Left ventricle myocardium inferior (tissue), 1 donor: ENCODE measurements at places on chromosomes 12 and 14. TPM values are rescaled to one million over a fixed set of nuclear protein-coding genes. Genes with fewer than 3 reads are reported as not detected.

GRCh38 chr12:87922736-87923135 is 106.5 kb downstream of the C12orf50 start:
- no peak for DNase-seq

DNA sequence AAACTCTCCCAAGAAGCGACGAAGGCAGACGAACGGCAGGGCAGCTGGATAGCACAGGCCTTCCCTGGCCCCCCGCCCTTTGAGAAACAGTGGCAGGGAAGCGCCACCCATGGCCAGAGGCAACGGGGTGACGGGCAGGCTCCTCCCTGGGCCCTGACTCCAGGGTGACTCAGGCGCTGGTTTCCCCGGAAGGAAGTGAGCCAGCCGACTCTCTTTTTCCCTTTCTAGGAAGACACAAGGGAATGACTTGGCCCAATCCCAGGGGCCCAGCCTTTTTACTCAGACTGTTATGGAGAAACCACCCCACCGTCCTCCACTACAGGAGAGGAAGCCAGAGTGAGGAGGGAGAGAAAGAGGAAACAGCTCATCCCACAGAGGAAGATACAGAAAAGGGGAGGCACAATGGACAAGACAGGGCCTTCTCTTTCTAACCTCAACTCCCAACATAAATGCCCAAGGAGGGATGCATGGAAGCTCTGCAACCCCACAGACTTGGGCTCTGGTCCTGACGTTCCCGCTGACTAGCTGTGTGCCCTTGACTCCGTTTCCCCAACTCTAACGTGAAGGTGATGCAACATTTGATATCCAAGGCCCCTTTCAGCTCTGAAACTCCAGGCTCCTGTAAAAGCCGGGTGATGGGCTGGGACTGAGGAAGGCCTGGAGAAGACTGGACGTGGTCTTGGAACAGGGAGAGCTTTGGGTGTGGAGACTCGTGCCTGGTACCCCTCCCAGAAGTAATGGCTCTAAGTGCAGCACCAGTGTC is 27.9 kb downstream of the ACTN1 start:
- peak; percentile 80 for DNase-seq

GRCh38 chr12:88897723-88898122 is 317.5 kb upstream of the KITLG start:
- no peak for DNase-seq

DNA sequence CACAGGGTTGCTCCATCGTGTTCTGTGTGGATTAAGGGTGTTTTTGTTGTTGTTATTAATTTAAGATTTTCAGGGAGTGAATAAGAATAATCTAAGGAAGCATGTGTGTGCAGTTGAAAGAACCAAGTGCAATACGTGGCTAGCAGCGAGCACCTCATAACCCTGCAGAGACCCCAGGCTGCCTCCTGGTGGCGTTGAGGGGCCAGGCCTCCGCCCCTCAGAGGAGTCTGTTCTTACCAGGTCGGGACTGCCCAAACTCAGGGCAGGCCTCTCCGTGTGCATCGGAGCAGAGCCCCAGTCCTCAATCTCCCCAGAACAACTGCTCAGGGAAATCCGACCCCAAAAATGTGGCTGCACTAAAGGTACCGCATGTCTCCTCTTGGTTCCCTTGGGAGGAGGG is 36.8 kb downstream of the IL31 start:
- DNase-seq: no peak

GRCh38 chr14:45247427-45247826 is 5.6 kb downstream of the MIS18BP1 start:
- DNase-seq: no peak

DNA sequence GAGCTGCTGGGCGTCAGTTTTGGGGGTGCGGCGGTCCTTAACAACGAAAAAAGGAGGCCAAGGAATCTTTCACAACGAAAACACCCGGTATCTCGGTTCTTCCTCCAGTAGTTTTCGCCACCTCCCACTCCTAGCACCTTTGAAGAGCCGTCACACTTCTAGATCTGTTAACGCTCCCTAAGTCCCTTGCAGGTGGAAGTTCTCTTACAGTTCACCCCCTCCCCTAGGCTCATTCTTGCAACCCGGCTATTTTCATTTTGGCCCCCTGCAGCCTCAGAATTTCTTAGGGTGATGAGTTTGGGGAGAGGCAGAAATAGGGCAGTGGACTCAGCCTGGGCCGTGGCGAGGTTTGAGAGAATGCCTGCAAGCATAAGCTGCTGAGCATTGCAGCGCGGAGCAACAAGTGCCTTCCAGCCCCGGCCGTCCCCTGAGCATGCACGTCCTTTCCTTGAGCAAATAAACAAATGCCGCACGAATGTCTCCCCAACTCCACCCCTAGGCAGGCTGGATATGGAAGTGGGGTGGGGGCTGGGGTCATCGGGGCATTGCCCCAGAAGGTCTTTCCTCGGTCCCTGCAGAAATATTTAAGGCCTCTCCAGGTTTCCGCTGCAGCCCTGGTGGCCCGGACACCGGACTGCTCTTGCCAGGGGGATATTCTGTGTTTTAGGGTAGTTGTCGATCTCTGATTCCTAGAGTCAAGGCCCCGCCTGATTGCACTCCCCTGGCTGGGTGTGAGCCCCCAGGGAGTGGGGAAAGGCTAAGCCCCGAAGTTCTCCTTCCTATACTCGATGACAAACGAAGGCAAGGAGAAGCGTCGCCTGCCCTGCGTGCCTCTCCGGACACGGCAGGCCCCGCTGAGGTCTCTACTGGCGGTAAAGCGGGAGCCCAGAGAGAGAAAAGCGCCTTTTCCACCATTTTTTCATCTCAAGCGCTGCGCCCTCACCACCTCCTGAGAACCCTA is 1.6 kb downstream of the RFX4 start:
- no peak for DNase-seq

GRCh38 chr12:39912211-39912980 is 193.5 kb downstream of the SLC2A13 start:
- peak; percentile 32 for DNase-seq

GRCh38 chr12:52860102-52860823 is 11.5 kb upstream of the KRT78 start:
- no peak for DNase-seq

GRCh38 chr14:88488081-88488480 is 66.7 kb downstream of the PTPN21 start:
- DNase-seq: no peak

GRCh38 chr12:2960390-2960956 is 1.3 kb downstream of the TEAD4 start:
- DNase-seq: no peak

GRCh38 chr12:13900718-13901117 is 80.7 kb downstream of the GRIN2B start:
- DNase-seq: no peak

GRCh38 chr12:70849265-70849960 is 71.1 kb downstream of the PTPRR start:
- no peak for DNase-seq

- peak; percentile 59 for DNase-seq
Measured at GRCh38 chr12:109518820-109519665, 41.6 kb downstream of the UBE3B start.

DNA sequence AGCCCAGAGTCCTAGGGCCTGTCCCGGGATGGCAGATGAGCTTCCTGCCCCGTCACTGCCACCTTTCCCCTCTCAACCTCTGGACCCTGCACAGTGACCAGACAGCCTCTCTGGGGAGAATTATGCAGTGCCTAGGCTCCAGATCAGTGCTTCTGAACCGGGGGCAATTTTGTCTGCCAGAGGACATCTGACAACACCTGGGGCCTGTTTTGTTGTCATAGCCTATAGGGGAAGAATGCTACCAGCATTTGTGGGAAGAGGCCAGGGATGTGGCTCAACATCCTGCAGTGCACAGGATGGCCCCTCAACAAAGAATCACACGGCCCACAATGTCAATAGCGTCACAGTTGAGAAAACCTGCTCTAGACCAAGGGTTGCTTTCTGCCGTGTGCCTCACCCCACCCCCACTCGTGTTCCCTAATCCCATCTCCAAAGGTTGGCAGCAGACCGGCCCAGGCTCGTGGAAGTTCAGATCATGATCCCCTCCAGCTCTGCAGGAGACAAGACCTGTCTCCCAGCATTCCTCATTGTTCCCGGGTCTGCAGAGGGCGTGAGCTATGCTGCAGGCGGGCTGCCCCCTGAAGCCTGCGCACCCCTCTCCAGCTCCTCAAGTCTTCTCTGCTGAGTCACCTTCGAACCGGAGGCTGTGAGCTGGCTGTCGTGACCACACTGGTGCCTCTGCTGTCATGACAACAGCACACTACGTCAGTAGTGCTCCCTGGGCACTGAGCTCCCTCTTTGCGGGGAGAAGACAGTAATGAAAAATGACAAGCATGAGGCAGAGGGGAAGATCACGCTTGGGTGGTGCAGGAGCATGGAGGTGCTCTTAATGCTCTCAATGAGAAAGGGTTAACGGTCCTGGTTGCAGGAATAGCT is 2.0 kb upstream of the GAPDH start:
- no peak for DNase-seq

DNA sequence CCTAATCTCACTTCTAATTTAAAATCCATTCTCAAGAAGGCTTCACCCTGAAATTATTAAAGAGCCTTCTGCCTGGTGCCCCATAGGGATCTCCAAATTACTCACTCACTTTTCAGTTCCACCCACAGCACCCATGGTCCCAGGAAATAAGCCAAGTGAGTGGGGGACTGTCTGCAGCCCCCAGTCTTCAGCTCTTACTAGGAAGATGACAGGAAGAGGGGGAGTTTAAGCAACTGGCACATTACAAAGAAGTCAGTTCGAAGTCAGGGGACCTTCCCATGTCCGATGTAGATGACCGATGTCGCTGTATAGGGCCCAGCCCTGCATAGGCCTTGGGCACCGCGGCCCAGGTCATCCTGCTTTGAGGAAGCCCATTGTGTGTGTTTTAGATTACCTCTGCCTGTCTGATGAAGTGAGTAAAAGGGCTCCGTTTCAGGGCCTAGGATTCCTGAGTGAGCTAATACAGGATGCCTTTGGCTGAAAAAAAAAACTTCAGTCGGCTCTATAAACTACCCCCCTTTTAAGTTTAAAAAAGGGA is 1.9 kb downstream of the ACTN1 start:
- no peak for DNase-seq

DNA sequence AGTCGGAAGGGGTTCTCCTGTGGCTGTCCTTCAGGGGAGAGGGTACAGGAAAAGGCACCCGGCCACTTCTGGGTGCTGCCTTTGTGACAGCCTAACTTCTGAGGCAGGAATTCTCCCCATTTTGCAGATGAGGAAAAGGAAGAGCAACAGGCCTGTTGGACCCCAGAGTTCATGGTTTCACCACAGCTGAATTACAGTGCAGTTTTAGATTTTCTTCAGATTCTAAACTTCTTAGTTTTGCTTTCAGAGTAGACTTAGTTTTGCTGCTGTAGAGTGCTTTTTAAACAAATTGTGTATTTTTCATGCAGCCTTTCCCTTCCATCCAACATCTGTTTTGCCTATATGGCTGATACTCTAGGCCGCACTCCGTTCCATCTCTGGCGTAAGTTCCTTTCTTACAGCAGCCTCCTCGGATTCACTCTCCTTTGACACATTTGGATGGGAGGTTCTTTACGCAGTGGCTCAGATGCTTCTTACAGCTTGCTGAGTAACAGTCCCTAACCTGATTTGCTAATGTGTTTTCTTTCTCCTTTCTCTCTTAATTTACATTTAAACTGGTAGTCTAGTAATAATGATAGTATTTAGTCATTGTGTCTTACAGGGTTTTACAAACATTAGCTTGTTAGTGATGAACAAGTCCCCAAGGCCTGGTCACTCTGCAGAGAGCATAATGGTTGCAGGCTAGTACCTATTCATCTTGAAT is 7.8 kb downstream of the TRAF3 start:
- DNase-seq: no peak

Gene MYH6
- total RNA-seq: 1,823 TPM

Gene GPR68
- 0.41 TPM for total RNA-seq

Gene SLC39A5
- not detected for total RNA-seq

Gene GCH1
- total RNA-seq: 1.7 TPM

Gene CMA1
- 0.66 TPM for total RNA-seq

Gene PRB3
- total RNA-seq: not detected

Gene ADGRD1
- 99.5 TPM for total RNA-seq

Gene RFX4
- total RNA-seq: not detected

Gene MIA2
- total RNA-seq: 24.7 TPM

Gene ADSS1
- 218 TPM for total RNA-seq

Gene SLCO1B1
- not detected for total RNA-seq

Gene KRT2
- not detected for total RNA-seq

Gene ETV6
- 16.9 TPM for total RNA-seq
